ENCODE measurements at places on chromosomes 5 and 9.

DNA sequence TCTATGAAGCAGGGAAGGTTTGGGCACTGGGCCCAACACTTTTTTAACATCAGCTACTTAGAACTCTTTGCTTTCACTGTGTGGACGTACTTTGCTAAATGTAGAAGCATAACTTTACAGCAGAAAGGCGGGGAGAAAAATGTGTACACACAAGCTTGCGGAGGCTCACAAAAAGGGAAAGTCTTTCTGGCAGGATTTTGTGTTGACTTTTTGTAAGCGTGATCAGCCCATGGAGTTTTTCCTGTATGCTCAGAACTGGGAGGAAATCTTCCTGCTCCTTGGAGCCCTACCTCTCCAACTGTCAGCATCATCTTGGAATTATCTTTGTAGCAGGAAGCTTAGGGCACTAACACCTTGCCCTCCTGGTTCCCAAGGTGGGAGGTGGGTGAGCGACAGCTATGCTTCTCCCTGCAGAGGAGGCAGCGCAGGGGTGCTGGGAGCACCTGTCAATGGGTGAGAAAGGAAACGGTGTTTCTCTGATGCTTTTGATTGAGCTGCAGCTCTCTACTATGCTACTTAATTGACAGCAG is 321.9 kb downstream of the GADD45G start:
- no peak overlapping the region for H3K27ac ChIP-seq
- H3K4me3 ChIP-seq: no peak overlapping the region
- no peak for DNase-seq

- no peak overlapping the region for H3K4me3 ChIP-seq
- H3K4me1 ChIP-seq: no peaks in the 10 kb centered on the region
- no peaks in the 10 kb centered on the region for H3K27me3 ChIP-seq
- H3K36me3 ChIP-seq: no peaks in the 10 kb centered on the region
- no peak overlapping the region for H3K27ac ChIP-seq
- DNase-seq: no peak
Measured at GRCh38 chr9:9016597-9016996, 1217.0 kb upstream of the DMAC1 start.

- H3K27ac ChIP-seq: no peak overlapping the region
- H3K4me3 ChIP-seq: no peak overlapping the region
- no peaks in the 10 kb centered on the region for H3K4me1 ChIP-seq
- no peaks in the 10 kb centered on the region for H3K27me3 ChIP-seq
Measured at GRCh38 chr5:32387211-32387610, 57.3 kb downstream of the ZFR start.

DNA sequence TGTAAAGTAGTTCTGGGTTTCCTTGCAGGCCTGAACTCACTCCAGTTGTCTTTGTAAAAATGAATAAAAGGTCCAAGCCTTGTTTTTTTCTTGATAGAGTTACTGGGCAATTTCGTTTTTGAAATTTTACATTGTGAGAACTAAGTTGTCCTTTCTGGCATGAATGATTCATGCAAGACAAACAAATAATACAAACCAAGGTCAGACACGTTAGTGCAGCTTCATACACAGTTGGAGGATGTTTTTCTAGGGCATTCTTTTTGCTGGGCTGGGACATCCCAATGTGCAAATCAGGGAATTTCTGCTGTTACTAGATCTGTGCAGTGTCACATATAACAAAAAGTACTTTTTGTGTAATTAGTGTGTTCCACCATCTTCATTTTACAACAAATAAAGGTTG is 96.0 kb downstream of the MEGF10 start:
- H3K36me3 ChIP-seq: no peaks in the 10 kb centered on the region
- H3K4me1 ChIP-seq: no peaks in the 10 kb centered on the region
- H3K27me3 ChIP-seq: no peaks in the 10 kb centered on the region
- no peak for DNase-seq
- no peak overlapping the region for H3K27ac ChIP-seq
- H3K4me3 ChIP-seq: no peak overlapping the region

DNA sequence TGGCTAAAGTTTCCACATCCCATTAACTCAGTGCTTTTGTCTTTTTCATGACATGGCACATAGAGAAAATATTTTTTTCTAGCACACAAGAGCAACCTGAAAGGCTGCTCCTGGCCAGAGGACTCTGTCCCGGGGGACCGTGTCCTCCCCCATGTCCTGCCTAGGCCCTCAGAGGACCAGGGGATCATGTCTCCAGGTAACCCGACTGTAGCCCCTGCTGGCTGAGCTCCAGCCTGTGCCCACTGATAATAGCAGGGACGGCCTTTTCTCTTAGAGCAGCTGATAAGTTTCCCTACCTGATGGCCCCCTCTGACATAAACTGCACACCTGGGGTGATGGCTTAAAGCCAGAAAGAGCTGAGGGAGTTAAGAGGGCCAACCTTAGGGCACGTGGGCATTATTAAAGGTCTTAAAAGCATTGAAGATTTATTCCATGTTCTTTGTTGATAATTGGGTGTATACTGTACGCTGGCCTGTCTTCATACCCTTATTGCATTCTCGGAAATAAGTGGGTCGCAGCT is 5.9 kb downstream of the HDHD3 start:
- no peaks in the 10 kb centered on the region for H3K27me3 ChIP-seq
- H3K4me1 ChIP-seq: peaks cover 11% of the 10 kb centered on the region
- H3K36me3 ChIP-seq: peaks cover 27% of the 10 kb centered on the region
- H3K27ac ChIP-seq: no peak overlapping the region
- no peak overlapping the region for H3K4me3 ChIP-seq
- no peak for DNase-seq

- no peaks in the 10 kb centered on the region for H3K4me1 ChIP-seq
- H3K27ac ChIP-seq: no peak overlapping the region
- H3K4me3 ChIP-seq: no peak overlapping the region
- H3K27me3 ChIP-seq: no peaks in the 10 kb centered on the region
- H3K36me3 ChIP-seq: no peaks in the 10 kb centered on the region
- no peak for DNase-seq
Measured at GRCh38 chr5:179271821-179272325, 73.4 kb downstream of the ADAMTS2 start.
